Activated CD4-positive, alpha-beta T cell treated with anti-CD3 and anti-CD28 coated beads, Interleukin-2, amount 10 ng/mL, durations not matched to agents 24 days and 14 days (primary cell): ENCODE measurements at places on chromosomes 4 and X. TPM values are rescaled to one million over a fixed set of nuclear protein-coding genes. Genes with fewer than 3 reads are reported as not detected.

DNA sequence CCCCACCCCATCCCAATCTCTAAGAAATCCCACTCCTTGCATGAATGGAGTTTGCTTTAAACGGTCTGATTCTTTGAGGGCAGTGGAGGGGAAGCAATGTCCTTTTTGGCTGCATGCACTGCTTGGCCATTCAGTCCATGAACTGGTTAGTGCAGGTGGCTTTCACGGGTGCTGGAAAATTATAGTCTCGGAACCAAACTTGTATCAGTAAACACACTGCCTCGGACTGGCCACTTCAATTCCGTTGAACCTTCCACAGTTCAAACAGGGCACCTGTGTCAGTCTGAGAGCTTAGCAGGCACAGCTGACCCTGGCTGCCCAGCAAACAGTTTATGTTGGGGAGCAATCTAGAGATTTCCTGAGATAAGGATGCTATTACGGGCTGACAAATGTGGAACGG is 255.6 kb downstream of the DHX15 start:
- H3K4me1 ChIP-seq, result no peaks in the 10 kb centered on the region
- H3K36me3 ChIP-seq, result no peaks in the 10 kb centered on the region
- DNase-seq, result no peak
- no peaks in the 10 kb centered on the region for H3K27me3 ChIP-seq
- H3K4me3 ChIP-seq, result no peak overlapping the region
- H3K27ac ChIP-seq, result no peak overlapping the region

The NRK gene
- not detected in 2 replicates for total RNA-seq

- H3K27me3 ChIP-seq, result no peaks in the 10 kb centered on the region
- peak overlapping the region; percentile 98 for H3K27ac ChIP-seq
- DNase-seq, result peak; percentile 72
- H3K36me3 ChIP-seq, result peaks cover 81% of the 10 kb centered on the region
Observed at GRCh38 chrX:136659174-136659573, 11.2 kb downstream of the CD40LG start.

The TMEM271 gene
- total RNA-seq, result not detected in 2 replicates

The ZMAT1 gene
- total RNA-seq, result 0.57 and 0.75 TPM in 2 replicates

DNA sequence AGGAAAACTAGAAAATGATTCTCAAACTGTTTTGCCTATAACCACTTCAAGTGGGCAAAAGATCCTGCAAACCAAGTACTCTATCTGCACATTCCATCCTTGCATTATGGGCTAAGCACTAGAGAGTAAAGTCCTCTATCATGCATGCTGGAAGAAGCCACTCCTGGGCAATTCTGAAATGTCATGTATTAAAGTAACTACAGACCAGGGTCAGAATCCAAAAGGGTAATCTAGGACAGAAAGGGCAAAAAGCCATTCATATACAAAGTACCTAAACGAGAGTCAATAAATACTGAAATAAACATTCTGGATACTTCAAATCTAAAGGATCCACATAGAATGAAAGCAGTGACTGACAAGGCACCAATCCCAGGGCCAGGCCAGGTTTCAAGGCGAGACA is 1.0 kb downstream of the SNX12 start:
- H3K27ac ChIP-seq, result peak overlapping the region; percentile 96
- H3K4me1 ChIP-seq, result peaks cover 22% of the 10 kb centered on the region
- peak overlapping the region; percentile 99 for H3K4me3 ChIP-seq
- DNase-seq, result no peak

The SLC16A2 gene
- total RNA-seq, result 0.40 and 0.58 TPM in 2 replicates

DNA sequence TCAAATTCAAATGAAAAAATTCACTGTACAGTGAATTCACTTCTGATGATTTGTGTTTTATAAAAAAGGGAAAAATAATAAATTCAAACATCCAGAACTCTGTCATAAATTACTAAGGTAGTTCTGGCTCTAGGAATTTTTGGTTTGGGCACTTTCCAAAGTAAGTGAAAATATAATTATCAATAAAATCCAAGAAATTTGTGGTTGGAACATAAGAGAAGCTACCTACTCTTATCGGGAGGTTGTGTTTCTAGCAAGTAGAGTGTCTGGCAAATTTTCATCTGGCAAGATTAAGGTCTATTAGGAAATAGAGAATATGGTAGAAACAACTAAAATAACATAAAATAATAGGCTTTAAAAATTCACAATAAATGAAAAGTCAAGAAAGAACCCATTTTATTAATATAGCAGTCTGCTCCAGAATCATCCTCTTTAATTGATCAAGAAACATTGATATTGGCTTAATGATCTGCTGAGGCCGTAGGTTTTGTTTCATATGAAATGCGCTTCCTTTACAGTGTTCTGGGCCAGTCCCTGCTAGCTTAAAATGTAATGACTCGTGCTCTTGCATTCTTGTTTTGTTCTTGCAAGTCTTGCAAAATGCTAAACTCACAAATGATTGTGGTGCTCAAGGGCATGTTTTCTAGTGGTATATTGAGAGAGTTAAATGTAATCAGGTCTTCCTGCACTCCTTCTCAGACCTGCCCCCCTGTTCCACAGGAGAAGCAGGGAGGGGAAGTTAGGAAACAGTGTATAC is 331.4 kb downstream of the RAPGEF2 start:
- peaks cover 8% of the 10 kb centered on the region for H3K27me3 ChIP-seq
- no peak overlapping the region for H3K4me3 ChIP-seq
- no peak overlapping the region for H3K27ac ChIP-seq
- H3K4me1 ChIP-seq, result peaks cover 6% of the 10 kb centered on the region
- no peaks in the 10 kb centered on the region for H3K36me3 ChIP-seq
- no peak for DNase-seq

GRCh38 chr4:123517971-123518370 is 121.4 kb downstream of the SPRY1 start:
- H3K4me1 ChIP-seq, result no peaks in the 10 kb centered on the region
- no peak for DNase-seq
- peaks cover 20% of the 10 kb centered on the region for H3K27me3 ChIP-seq
- no peak overlapping the region for H3K27ac ChIP-seq

DNA sequence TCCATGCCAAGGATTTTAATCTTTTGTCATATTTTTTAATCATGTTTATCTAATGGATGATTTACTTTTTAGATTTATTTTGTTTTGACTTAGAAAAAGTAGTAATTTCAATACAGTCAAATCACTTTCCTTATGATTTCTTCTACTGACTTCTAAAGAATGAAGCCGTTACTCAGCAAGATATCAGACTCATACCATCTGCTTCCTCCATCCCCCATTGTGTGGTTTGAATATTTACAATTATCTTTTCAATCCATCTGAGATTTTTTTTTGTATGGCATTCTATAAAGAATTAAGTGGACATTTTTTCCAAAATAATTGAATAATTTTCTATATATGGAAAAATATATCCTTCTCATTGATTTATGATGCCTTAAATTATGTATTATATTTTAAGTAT is 565.4 kb upstream of the ATOH1 start:
- no peaks in the 10 kb centered on the region for H3K4me1 ChIP-seq
- no peaks in the 10 kb centered on the region for H3K27me3 ChIP-seq
- no peak overlapping the region for H3K27ac ChIP-seq

The NPY2R gene
- not detected in 2 replicates for total RNA-seq

- DNase-seq, result no peak
- H3K27ac ChIP-seq, result no peak overlapping the region
- no peaks in the 10 kb centered on the region for H3K4me1 ChIP-seq
- no peak overlapping the region for H3K4me3 ChIP-seq
- H3K27me3 ChIP-seq, result no peaks in the 10 kb centered on the region
Observed at GRCh38 chrX:31397119-31397518, 325.3 kb upstream of the FTHL17 start.

DNA sequence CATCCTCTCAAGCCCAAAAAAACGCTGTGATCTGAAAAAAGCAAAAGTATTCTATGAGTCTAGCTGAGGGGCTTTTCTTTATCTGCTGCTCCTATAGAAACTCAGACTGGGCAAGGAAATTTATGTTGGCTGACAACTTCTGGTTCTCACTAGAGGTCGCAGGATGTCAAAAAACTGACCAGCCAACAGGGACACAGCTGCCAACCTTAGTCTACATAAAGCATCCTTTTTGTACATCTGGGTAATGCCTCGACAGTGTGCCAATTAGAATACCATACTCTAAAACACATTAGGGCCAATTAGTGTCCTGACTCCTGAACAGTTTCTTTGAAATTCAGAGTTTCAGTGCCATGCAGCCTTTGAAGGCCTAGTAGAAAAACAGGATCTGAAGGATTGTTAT is 8.8 kb upstream of the TLL1 start:
- H3K27me3 ChIP-seq, result no peaks in the 10 kb centered on the region
- no peaks in the 10 kb centered on the region for H3K36me3 ChIP-seq
- no peak overlapping the region for H3K4me3 ChIP-seq
- no peak for DNase-seq
